HepG2 (cell line): ENCODE measurements at places on chromosomes 5 and 9.

- no peak for DNase-seq
Observed at GRCh38 chr5:138490648-138491283, 25.5 kb downstream of the EGR1 start.

DNA sequence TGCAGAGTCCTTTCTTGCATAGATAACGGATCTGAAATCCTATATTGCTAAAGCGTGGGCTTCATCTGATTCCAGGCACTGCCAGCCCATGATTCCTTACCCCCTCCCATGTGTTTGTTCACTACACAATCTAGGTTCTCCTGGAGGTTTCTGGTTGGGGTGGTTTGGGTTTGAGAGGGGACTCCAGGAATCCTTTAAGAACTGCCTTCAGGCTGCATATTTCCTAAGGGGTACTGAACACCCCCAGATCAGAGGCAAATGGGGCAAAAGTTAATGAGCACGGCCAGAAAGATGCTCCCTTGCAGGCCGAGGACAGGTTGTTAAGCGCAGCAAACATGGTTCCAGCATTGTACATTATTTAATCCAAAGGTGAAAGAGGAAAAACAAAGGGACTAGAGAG, 9.9 kb downstream of the NR2F1 start:
- no peak for DNase-seq

DNA sequence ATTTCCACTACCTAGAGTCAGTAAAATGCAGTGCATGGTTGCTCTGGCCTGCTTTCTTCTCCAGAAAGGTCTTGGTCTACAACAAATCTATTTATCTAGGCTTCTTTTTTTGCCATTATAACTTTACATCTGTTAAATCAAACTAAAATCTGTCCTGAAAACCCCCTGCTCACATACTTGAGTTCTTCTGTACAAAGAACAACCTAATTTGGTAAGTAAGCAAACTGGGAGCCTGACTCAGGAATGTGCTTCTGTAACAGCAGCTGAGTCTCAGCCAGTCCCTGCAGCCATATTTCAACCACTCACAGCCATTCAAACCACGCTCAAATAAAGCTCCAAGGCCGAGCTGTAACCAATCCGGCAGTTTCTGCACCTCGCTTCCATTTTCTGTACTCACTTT, 95.8 kb downstream of the PLPP1 start:
- peak; percentile 20 for DNase-seq

- DNase-seq = no peak
Observed at GRCh38 chr9:99866398-99866797, 40.1 kb upstream of the STX17 start.

GRCh38 chr5:94849821-94850736, 231.6 kb downstream of the SLF1 start:
- peak; percentile 34 for DNase-seq

- DNase-seq = no peak
Observed at GRCh38 chr5:6527749-6528455, 79.2 kb downstream of the UBE2QL1 start.

DNA sequence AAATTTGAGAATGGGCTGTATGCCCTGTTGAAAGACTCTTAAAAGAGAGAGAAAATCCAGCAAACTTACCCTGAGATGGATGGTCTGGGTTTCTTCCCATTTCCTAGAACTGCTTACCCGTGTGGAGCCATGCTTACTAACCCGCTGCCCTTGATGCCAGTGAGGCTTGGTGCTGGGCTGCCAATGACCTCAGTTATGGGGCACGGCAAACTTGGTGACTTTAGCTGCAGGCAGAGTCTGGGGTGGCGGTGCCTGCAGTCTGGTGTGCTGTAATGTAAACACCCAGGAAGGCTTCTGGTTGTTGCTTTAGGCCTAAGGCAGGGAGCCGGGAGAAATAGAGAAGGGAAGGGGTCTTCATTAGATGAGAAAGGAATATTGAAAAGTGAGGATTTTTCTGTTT, 7.3 kb upstream of the TENT4A start:
- DNase-seq = no peak

- DNase-seq = no peak
Observed at GRCh38 chr9:123418506-123418905, 62.5 kb downstream of the CRB2 start.

- DNase-seq = no peak
Observed at GRCh38 chr5:178312880-178313282, 80.3 kb upstream of the PHYKPL start.

DNA sequence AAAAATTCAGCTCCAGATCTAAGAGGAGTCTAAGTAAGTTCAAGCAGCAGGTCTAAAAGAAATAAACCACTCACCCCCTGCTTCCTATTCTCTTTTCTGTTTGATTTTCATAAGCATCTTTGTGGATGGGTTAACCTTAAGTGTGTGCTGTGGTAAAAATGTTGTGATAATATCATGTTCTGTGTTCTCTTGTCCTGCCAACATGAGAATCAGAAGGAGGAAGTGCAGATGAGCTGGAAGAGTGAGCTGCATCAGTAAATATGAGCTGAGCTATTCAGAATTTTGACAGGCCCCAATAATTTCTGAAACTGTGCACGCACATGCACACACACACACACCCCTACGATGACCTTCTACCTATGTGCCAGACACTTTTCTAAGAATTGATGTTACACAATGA, 186.5 kb upstream of the ANKRD55 start:
- no peak for DNase-seq

GRCh38 chr5:171581781-171582180, 162.3 kb downstream of the FGF18 start:
- DNase-seq = no peak

- no peak for DNase-seq
Observed at GRCh38 chr9:38149647-38150046, 80.6 kb upstream of the SHB start.

DNA sequence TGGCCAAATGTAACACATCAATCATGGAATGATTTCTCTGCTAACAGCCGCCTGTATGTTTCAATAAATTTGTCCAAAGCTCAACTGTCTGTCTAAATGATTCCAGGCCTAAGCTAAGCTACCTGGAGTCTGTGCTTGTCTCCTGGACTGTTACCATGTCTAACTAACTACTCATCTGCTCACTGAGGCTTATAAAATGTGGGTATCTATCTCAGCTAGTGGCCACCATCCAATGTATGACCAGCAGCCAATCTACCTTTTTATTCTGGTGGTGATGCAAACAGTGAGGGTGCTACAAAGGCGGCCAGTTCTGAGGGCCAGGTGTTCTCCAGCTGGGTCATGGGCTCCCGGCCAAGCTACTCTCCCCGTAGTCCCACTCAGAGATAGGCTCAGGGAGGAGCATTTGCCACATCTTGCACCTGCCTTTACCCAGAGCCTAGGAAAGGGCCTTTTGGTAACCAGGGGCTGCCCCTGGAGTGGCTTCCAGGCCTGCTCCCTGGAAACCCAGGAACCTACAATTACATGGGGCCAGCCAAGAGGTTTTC, 59.1 kb downstream of the PFDN1 start:
- DNase-seq = no peak

DNA sequence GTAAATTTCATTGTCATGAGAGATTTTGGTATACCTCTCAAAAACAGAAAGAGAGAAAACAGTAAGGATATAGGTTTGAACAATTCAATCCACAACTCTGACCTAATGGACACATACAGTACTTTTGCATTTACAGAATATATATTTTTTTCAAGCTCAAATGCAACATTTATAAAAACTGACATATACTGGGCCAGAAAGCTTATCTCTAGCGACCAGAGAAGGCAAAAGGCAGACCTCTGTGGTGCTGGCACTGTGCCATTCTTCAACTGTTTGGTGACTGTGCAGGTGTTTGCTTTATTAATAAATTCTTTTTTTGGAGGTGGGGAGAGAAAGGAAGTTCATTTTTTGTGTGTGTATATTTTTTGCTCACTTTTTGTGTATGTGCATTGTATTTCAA, 6.0 kb upstream of the PLAC8L1 start:
- DNase-seq = no peak

- DNase-seq = no peak
Observed at GRCh38 chr9:136488247-136489214, 5.7 kb upstream of the SEC16A start.

DNA sequence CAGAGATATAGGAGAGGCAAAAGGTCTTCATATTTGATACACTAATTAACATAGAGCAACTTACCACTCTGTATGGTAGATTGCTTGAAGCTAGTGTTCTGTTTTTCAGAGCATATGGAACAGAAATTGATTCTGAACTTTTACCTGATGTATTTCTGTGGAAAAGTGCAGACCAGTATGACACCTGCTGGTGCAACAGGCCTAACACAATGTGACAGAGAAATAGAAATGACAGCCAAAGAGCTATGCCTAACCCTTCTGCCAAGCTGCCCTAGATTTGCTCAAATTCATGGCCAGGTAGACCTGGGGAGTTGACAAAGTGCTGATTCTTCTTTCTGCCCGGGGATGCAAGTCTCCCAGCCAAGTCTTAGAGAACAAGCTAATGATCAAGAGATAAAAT, 65.4 kb upstream of the RNF180 start:
- no peak for DNase-seq

- DNase-seq = no peak
Observed at GRCh38 chr9:37486256-37486615, 488 bp downstream of the POLR1E start.

GRCh38 chr5:105970919-105971318, 1699.8 kb downstream of the EFNA5 start:
- DNase-seq = no peak

DNA sequence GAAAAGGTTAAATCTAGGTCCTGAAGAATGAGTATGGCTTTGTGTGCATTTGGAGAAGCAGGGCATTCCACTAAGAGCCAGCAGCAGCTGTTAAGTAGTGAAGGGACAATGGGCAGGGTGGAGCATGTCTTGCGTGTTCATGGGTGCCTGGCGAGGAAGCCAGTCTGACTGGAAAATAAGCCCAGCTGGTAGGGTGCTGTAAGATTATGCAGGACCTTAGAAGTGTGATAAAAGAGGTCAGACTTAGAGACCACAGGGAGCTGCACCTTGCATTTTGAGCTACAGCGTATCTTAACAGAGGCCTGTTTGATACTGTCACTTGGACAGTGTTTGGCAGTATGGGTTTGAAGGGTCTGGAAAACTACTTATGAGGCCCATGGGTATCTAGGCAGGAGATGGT, 131.7 kb upstream of the ELL2 start:
- no peak for DNase-seq

GRCh38 chr9:128188209-128188608, 3.2 kb downstream of the CIZ1 start:
- DNase-seq = no peak
